ENCODE measurements at places on chromosomes 5 and 9.

DNA sequence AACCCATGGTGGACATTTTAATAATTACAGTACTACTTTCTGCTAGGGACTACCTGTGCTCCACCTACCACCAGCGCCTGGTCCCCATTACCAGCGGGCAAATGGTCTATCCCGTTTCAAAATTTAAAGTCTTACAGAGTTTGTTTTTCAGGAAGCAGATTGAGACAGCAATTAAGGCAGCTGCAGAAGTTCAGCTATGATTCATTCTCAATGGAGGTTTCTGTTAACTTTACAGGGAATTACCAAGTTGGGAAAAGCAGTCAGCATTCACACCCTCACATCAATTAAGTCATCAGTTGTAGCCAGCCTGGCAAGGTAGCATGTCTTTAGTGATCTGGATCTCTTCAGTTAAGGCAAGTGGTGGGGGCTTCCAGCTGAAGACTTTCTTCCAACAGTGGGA lies 410.6 kb upstream of the DAB2 start:
- DNase-seq, result no peak

DNA sequence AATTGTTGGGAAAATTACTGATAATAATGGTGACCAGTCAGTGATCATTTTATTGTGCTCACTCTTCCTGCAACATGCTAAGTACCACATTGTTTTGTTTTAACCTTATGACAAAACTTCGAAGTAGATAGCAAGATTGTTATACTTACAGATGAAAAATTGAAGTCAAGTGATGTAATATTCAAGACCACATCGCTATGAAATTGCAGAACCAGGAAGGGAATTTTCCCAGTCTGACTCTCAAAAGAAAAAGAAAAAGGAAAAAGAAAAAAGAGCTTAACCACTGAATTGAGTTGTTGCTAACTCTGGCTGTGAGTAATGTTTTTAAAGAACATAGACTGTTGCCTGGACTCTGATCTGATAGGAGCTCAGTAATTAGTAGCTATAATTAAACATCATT lies 170.6 kb upstream of the HAPLN1 start:
- no peak for DNase-seq

DNA sequence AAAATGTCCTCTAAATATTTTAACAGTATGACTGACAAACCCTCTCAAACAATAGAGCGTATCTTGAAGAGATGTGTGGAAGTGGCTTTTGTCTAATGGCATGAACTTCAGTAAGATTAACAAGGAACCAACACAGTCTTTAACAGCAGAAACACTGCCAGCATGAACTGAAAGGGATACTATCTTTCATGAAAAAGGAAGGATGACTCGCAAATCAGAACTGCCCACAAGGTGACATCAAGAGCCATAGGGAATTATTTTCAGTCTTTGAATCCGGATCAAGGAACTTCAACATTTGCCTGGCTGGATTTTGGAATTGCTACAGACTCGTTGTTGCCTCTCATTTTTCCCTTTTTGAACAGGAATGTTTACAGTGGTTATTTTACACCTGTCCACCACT lies 5.1 kb upstream of the HEXB start:
- no peak for DNase-seq

GRCh38 chr9:126028746-126029145 lies 281.6 kb downstream of the PBX3 start:
- no peak for DNase-seq

GRCh38 chr9:34558919-34559623 lies 30.5 kb downstream of the CNTFR start:
- DNase-seq, result no peak

- no peak for DNase-seq
Measured at GRCh38 chr5:180799194-180799593, 3.4 kb downstream of the MGAT1 start.

GRCh38 chr5:142777850-142778249 lies 7.7 kb downstream of the ARHGAP26 start:
- no peak for DNase-seq

DNA sequence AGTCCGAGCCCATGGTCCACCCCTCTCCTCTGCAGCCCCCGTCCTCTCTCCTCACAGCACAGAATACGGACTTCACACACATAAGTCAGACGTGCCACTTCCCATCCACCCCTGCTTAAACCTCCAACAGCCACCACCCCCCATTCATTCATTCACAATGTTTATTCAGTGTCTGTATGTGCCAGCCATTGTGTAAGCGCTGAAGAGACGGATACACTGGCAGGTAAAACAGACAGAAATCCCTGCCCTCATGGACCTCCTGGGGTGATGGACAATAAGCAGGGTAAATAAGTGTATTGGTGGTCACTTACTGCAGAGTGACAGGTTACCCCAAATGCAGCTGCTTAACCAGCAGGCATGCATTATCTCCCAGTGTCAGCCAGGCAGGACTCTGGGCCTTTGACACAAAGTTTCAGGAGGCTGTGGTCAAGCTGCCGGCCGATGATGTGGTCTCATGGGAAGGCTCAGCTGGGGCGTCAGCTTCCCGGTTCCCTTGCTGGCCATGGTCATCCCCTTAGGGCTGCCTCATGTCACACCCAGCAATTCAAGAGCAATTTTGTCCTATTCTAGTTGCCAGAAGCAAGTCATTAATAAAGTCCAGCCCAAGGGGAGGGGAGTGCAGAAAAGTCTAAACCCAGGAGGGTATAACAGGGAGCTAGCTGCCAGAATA lies 1.8 kb upstream of the PAXX start:
- DNase-seq, result no peak

DNA sequence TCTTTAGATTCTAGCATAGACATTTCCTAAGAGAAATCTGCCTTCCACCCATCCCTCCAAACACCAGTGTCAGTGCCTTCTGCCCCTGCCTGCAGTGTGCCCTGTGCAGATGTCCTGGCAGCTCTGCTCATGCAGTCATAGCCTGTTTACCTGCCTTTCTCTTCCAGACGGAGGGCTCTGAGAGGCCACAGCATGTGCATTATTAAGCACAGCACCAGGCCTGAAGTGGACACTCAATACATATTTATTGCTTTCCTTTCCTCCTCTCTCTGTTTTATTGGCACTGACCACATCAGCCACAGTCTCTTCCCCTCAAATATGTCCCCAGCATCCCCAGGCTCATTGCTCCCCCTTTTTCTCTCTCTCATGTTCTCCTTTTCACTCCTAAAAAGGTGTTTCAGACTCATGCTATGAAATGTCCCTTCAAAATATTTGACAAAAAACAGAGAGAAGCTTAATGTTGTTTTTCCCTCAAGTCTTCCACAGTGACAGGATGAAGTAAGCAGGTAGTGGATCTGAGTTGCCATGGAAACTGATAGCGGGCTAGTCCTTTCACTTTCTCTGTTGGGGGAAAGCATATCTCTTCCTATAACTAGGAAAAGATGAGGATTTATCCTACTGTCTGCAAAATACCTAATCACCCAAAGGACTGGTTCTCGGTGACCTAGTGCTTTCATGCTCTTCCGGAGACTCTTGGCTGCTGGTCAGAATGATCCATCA lies 100.9 kb downstream of the ATP10B start:
- no peak for DNase-seq

GRCh38 chr5:156802501-156802900 lies 47.6 kb upstream of the PPP1R2B start:
- no peak for DNase-seq

DNA sequence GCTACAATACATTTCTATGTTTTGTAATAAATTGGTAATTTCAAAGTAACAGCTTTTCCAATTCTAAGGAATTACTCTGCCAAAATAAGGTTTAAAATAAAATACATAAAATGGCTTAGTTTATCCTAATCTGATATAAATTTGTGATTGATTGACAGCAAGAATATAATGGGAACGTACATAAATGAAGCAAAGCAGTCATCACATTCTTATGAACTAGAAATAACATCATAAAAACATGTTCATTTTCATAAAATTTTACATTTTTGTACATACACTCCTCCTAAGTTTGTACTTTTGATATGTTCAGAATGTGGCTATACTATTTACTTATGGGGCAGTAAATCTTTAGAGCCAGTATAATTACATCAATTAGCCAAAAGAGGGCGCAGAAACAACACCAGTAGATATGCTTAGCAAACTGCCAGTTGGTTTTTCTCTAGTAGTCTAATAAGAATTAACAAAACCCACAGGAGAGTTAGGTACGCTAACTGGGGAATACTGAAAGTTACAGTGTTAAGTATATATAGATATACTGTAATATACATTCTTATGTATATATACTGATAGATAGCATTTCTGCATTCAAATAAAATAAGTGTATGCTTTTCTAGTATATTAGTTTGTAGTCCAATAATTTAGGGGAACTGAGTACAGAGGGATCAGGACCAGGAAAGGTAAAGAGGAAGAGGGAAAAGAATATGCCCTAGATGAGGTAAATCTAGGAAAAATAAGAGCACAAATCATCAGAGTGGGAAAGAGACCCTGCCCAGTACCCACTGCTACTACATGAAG lies 76.8 kb downstream of the ZDHHC21 start:
- no peak for DNase-seq

- DNase-seq, result no peak
Measured at GRCh38 chr5:119304439-119305211, 51.2 kb upstream of the TNFAIP8 start.

- DNase-seq, result no peak
Measured at GRCh38 chr5:10261065-10261464, 11.0 kb downstream of the CCT5 start.

DNA sequence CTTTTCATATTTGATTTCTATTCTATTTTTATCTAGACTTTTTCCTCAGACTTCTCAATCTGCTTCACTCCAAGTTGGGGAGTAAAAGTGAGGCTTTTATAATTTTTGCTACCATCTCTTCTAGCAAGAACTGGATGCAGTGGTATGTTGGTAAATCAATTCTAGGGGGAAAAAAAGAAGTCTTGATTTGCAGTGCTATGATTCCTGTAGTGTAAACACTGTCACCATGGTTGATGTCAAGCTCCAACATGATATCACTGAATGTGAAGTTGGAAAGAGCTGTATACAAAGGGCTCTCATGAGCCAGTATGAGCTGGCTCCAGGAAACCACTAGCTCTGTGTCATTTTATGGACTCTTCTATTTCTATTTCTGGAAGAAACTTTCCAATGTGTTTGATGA lies 439.2 kb downstream of the NTRK2 start:
- no peak for DNase-seq

DNA sequence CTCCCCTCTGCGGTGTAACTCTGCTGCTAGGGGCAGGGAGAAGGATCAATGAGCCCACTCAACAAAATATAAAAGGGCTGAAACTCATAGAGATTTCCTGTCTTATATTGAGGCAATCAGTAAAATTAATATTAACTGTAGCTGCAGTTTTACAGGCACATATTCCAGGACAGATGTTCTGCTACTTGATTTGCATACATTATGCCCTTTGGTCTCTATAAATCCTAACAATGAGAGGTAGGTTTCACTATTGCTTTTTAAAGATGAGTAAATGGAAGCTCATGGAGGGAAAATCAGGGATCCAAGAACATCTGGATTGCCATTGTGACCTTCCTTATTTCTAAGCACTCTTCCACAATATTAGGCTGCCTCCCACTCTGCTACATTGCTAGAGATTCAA lies 23.5 kb upstream of the TRIM32 start:
- DNase-seq, result no peak

DNA sequence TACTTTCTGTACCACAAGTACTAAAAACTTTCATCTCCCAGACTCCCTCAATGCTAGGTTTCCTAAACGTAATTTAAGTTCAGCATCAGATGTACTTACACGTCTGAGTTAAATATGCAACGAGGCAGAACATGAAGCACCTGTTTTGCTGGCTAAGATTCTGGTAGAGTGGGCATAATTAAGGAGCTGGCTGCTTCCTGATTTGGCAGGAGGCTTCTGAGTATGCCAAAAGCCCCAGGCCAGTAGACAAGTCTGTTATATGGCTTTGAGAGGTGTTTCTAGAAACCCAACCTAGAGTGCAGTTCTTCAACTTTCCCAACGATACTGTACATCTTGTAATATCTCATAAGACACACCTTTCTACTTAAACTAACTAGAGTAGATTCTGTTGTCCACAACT lies 13.6 kb downstream of the TICAM2 start:
- no peak for DNase-seq

- no peak for DNase-seq
Measured at GRCh38 chr5:170416526-170416925, 27.4 kb upstream of the KCNMB1 start.
